ENCODE measurements at places on chromosomes 6 and 20. TPM values are rescaled to one million over a fixed set of nuclear protein-coding genes. Genes with fewer than 3 reads are reported as not detected.

ARMC2 gene
- 3.5 TPM for total RNA-seq

TSBP1 gene
- total RNA-seq, result not detected

RAET1G gene
- 0.41 TPM for total RNA-seq

LHFPL5 gene
- not detected for total RNA-seq

POU5F1 gene
- 3.4 TPM for total RNA-seq

EDN1 gene
- 8.4 TPM for total RNA-seq

PPIL6 gene
- total RNA-seq, result 5.5 TPM

BPIFA2 gene
- not detected for total RNA-seq

MUCL3 gene
- total RNA-seq, result not detected

SUPT3H gene
- 3.5 TPM for total RNA-seq

TOX2 gene
- 2.9 TPM for total RNA-seq

RAB44 gene
- 0.32 TPM for total RNA-seq

RGL2 gene
- total RNA-seq, result 38.9 TPM

SIRT5 gene
- total RNA-seq, result 15.9 TPM

KHDC1L gene
- total RNA-seq, result not detected

TFAP2A gene
- 0.09 TPM for total RNA-seq

TPD52L1 gene
- 12.1 TPM for total RNA-seq

HTR1E gene
- total RNA-seq, result not detected

RIPOR3 gene
- 5.8 TPM for total RNA-seq

TBX18 gene
- total RNA-seq, result 0.23 TPM

TRDN gene
- not detected for total RNA-seq

OVOL2 gene
- 15.2 TPM for total RNA-seq

ENPP4 gene
- 24.2 TPM for total RNA-seq

SSTR4 gene
- not detected for total RNA-seq

FAM162B gene
- 0.76 TPM for total RNA-seq

IL17A gene
- total RNA-seq, result not detected

L3MBTL1 gene
- 6.4 TPM for total RNA-seq

OR2H2 gene
- total RNA-seq, result not detected

SNPH gene
- total RNA-seq, result 2.2 TPM

All from mucosa of descending colon (tissue), 3 donors.